Colonic mucosa (tissue), 4 donors: ENCODE measurements at places on chromosomes 6 and 20. TPM values are rescaled to one million over a fixed set of nuclear protein-coding genes. Genes with fewer than 3 reads are reported as not detected.

Gene OPRM1
- not detected for total RNA-seq

Gene SLC26A8
- total RNA-seq: not detected

Gene PHF10
- 37.5 TPM for total RNA-seq

Gene AVP
- not detected for total RNA-seq

Gene BACH2
- total RNA-seq: 1.2 TPM
